A549 treated with DMSO at 1 μM for 4 hours (cell line): ENCODE measurements at places on chromosomes 16 and 17. TPM values are rescaled to one million over a fixed set of nuclear protein-coding genes. Genes with fewer than 3 reads are reported as not detected.

The CLEC19A gene
- 0.10 to 0.17 TPM (median 0.15 TPM) in 5 replicates for total RNA-seq

The IGFBP4 gene
- total RNA-seq, result 2,033 to 2,650 TPM (median 2,317 TPM) in 5 replicates

The NXPH3 gene
- 0.20 to 0.46 TPM (median 0.29 TPM) in 5 replicates for total RNA-seq

The SLFN14 gene
- not detected in 5 replicates for total RNA-seq

The HSF4 gene
- total RNA-seq, result 10.6 to 19.1 TPM (median 15.0 TPM) in 5 replicates

The MRPL28 gene
- total RNA-seq, result 115 to 140 TPM (median 129 TPM) in 5 replicates

The HOXB7 gene
- total RNA-seq, result 27.0 to 35.8 TPM (median 31.6 TPM) in 5 replicates

The KRTAP29-1 gene
- not detected in 5 replicates for total RNA-seq

The CA4 gene
- total RNA-seq, result 0.19 to 0.28 TPM in 2 of 5 replicates, not detected in the others

The TMEM235 gene
- not detected in 5 replicates for total RNA-seq

The PYDC1 gene
- total RNA-seq, result not detected in 5 replicates

The VMP1 gene
- 150 to 194 TPM (median 170 TPM) in 5 replicates for total RNA-seq

The FBXO39 gene
- total RNA-seq, result not detected in 5 replicates

The ZNF276 gene
- total RNA-seq, result 15.0 to 18.8 TPM (median 17.4 TPM) in 5 replicates

The IRX6 gene
- total RNA-seq, result not detected in 5 replicates

The RNF222 gene
- not detected in 5 replicates for total RNA-seq

The SPATA32 gene
- 0.11 to 0.25 TPM (median 0.22 TPM) in 5 replicates for total RNA-seq

The IRF8 gene
- 0.27 to 1.1 TPM (median 0.29 TPM) in 5 replicates for total RNA-seq

The GINS2 gene
- total RNA-seq, result 29.3 to 31.9 TPM (median 31.3 TPM) in 5 replicates

The ALOX15B gene
- total RNA-seq, result not detected in 5 replicates

The EPX gene
- not detected in 5 replicates for total RNA-seq

The SPECC1 gene
- 48.5 to 67.5 TPM (median 53.3 TPM) in 5 replicates for total RNA-seq

The HOXB4 gene
- 0.08 to 0.18 TPM (median 0.16 TPM) in 5 replicates for total RNA-seq

The GRB2 gene
- total RNA-seq, result 87.7 to 118 TPM (median 107 TPM) in 5 replicates

The PYY gene
- total RNA-seq, result 0.17 TPM in 1 of 5 replicates, not detected in the others

The CTRB2 gene
- total RNA-seq, result not detected in 5 replicates

The GRAPL gene
- total RNA-seq, result 0.12 TPM in 1 of 5 replicates, not detected in the others

The CD300E gene
- not detected in 5 replicates for total RNA-seq

The RPS2 gene
- 3,777 to 5,494 TPM (median 4,879 TPM) in 5 replicates for total RNA-seq

The TOM1L1 gene
- total RNA-seq, result 35.2 to 43.3 TPM (median 39.4 TPM) in 5 replicates

The CACNG3 gene
- not detected in 5 replicates for total RNA-seq

The DUXB gene
- not detected in 5 replicates for total RNA-seq

The ACE gene
- 0.21 to 0.57 TPM (median 0.37 TPM) in 5 replicates for total RNA-seq

The CES3 gene
- total RNA-seq, result 1.7 to 2.1 TPM (median 2.1 TPM) in 5 replicates

The SKAP1 gene
- 0.08 to 0.14 TPM in 2 of 5 replicates, not detected in the others for total RNA-seq

The GP1BA gene
- not detected in 5 replicates for total RNA-seq

The CDYL2 gene
- total RNA-seq, result 0.33 to 0.55 TPM (median 0.39 TPM) in 5 replicates

The ZG16 gene
- total RNA-seq, result not detected in 5 replicates

The TAT gene
- total RNA-seq, result 0.05 to 0.11 TPM (median 0.07 TPM) in 3 of 5 replicates, not detected in the others

The NPIPA8 gene
- 0.49 to 1.5 TPM (median 1.2 TPM) in 5 replicates for total RNA-seq

The GAS7 gene
- 0.43 to 0.99 TPM (median 0.52 TPM) in 5 replicates for total RNA-seq

The ASGR1 gene
- 1.1 to 1.7 TPM (median 1.2 TPM) in 5 replicates for total RNA-seq

The SLC9A5 gene
- total RNA-seq, result 1.1 to 1.8 TPM (median 1.7 TPM) in 5 replicates
